ENCODE measurements at places on chromosomes 5 and 9. TPM values are rescaled to one million over a fixed set of nuclear protein-coding genes. Genes with fewer than 3 reads are reported as not detected.
A peak's percentile ranks its signal among the peaks of the same experiment; 100 is the strongest.

- no peak for DNase-seq
Measured at GRCh38 chr5:169218176-169218575, 82.8 kb downstream of the SLIT3 start.

DNA sequence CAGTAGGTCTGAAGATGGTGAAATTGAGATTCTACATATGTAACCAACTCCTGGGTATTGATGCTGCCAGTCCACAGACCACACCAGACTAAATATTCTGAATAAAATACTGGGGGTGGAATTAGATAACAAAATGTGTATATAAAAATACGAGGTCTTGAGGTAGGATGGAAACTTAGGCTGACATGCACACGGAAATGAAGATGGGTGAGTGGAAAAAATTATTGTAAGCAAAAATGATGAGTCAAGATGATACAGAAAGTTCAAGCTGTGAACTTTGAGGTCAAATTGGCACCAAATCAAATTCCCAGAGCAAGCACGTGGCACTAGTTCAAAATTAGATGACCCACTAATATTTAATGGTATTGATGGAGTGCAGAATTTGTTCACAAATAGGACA is 713.4 kb upstream of the ACO1 start:
- DNase-seq: no peak

DNA sequence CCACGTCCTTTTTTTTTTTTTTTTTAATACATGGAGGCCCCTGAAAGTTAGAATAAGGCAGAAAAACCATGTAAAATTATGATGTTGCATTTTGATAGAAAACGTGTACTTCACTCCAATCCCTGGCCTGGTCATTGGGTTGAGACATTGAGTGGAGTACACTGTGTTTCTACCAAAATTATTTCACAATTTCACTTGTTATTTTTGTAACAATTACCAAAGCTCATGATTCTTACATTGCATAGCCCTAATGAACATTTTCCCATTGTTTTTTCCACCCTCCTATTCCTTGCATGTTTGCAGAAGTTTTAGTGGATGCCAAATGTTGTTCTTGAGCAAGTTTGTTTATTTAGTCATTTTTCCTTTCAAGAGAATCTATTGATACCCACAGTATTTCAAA is 21.9 kb downstream of the MAMDC2 start:
- no peak for DNase-seq

Gene EDIL3
- 1.7 TPM for total RNA-seq

GRCh38 chr5:13809921-13810320 is 134.6 kb downstream of the DNAH5 start:
- no peak for DNase-seq

GRCh38 chr5:10634562-10634961 is 70.7 kb downstream of the ANKRD33B start:
- DNase-seq: no peak

GRCh38 chr9:101689039-101689438 is 49.4 kb downstream of the GRIN3A start:
- no peak for DNase-seq

DNA sequence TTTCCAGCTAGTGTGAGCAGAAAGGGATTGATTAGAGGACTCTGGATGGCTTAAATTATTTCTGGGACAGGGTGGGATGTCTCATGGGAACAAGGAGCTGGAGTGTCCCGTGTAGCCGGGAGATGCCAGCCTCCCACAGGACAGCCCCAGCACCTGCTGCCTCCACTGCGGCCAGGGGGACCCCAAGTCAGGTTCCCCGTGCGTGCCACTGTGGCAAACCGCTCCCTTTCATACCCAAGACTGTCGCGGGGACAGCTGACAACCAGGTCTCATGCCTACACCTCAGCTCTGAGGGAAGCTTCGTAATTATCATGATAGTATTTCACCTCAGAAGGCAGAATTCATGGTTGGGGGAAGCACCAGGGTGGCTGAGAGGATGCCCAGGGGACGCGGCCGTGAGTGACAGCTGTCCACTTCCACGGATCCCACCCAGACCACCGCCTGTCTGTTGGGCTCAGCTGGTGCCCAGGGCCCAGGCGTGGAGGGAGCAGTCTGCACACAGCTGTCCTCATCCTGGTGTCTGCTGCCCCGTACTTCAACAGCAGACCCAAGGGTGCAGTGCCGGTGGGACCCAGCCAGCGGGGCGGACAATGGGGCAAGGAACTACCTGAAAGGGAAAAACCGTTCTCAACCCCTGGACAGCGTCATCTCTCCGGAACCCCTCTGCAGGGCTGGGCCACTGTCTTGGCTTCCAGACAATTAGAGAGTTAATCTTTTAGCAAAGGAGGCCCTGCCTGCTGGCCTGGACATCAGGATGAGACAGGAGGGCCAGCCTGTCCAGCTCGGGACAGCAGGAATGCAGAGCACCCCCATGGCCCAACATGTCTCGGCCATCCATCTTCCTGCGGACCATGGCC is 166.9 kb downstream of the OLFM1 start:
- DNase-seq: peak; percentile 24

DNA sequence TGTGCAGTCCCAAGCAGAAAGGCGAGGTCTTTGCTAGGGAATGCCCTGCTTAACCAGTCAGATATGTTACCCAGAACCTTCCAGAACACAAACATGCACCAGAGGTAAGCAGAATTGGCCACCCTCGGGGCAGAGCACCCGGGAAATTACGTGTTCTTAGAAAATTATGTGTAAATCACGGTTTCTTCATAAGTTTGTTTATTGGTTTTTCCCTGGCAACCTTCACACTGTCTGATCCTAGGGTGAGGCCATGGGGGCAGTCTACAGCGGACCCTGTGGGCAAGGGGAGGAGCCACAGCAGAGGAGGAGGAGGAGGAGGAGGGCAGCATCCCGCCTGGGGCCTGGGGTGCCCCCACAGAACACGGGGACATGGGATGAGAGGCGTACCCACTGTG is 31.4 kb downstream of the RXRA start:
- no peak for DNase-seq

DNA sequence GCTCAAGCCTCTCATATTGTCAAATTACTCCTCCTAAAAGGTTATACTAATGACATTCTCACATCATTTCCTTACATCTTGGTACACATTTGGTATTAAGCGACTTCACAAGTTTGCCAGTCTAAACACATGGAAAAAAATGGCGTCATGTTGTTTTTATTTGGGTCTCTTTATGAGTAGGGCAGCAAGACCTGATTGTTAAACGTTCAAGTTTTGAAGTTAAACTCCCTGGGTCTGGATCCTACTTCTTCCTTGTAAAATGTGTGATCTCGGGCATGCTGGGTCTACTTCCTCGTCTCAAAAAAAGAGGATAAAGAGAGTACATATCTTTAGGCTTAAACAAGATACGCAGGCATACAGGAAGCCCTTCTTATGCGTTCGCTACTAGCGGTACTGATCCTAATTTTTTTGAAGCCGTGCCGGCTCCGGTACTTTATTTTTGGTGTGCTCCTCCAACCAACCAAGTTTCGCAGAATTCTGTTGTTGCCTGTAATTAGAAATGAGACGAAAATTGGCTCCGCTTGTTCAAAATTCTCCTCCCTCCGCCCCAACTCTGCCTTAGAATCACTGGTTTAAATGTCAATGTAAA is 596 bp upstream of the CDC37L1 start:
- DNase-seq: no peak

Gene ANKHD1
- 55.8 TPM for total RNA-seq
